Stimulated activated CD8-positive, alpha-beta memory T cell treated with anti-CD3 and anti-CD28 coated beads, Interleukin-2, amount 100 ng/mL, for 1 hour (primary cell): ENCODE measurements at places on chromosomes 7 and 10.

DNA sequence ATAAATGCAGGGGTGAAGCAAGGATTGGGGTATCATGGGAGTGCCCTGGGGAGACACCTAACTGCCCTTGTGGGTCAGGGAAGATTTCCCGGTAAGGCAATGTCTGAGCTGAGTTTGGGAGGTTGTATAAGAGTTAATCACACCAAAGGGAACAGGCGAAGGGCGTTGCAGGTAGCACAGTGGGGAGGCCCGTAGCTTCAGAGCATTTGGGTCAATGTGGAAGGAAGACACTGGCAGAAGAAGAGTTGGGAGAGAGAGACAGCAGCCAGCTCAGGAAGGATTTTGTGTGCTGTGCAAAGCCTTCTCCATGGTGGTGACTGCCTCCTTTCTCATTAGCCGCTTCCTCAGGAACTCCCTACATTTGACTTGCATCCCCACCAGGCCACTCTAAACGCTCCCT, 80.8 kb upstream of the LEP start:
- no peak for DNase-seq

DNA sequence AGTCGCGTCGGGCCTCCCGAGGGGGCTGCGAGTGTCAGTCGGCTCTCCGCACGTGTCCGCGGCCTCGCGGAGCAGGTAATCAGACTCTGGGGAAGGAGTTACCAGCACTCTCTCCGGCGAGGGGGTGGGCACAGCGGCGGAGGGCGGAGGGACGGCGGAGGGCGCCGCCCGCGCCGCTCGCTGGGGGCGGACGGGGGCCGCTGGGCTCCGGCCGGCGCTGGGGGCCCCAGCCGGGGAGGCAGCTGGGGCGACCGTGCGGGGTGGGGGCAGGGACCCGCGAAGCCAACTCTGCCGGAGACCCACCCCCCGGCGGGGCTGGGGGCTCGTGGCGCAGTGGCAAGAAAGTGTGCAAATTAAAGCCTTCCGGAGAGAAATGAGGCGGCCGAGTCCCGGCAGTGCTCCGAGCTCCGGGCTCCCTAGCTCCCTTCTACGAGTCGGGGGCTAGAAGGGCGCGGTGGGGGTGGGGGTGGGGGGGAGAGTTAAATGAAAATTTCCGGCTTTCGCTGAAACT, at the start of gene CDK6:
TSS of gene CDK6 (minus strand) at position 85 of the 511 bp plus-strand sequence. CDS start 3,250 bp downstream, outside the sequence.
- peak; percentile 44 for DNase-seq

- no peak for DNase-seq
These were observed 210.5 kb downstream of the ETV1 start for GRCh38 chr7:13778967-13779366.

- DNase-seq: no peak
These were observed 19.7 kb downstream of the MBL2 start for GRCh38 chr10:52752801-52753445.

DNA sequence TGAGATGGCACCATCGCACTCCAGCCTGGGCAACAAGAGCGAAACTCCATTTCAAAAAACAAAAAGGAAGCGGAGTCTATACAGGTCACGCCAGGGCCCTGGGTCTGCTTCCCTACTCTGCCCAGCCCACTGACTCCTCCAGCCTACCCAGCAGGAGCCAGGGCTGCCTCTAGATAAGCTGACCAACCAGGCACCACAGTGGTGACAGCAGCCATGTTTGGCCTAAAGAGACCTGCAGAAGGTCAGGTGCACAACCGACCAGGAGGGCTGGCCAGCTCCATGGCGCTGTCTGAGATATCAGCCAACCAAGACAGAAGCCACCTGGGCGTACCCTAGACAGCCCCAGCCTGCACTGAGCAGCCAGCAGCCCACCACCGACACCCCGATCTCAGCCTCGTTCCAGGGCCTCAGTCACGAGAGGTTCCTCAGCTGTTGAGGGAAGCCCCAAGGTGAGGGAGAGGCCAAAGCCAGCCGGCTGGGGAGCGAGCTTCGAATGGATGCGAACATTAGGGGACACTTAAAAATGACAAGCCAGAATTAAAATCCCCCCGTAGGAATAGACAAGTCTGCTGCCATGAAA, 24.4 kb upstream of the PWWP2B start:
- no peak for DNase-seq

DNA sequence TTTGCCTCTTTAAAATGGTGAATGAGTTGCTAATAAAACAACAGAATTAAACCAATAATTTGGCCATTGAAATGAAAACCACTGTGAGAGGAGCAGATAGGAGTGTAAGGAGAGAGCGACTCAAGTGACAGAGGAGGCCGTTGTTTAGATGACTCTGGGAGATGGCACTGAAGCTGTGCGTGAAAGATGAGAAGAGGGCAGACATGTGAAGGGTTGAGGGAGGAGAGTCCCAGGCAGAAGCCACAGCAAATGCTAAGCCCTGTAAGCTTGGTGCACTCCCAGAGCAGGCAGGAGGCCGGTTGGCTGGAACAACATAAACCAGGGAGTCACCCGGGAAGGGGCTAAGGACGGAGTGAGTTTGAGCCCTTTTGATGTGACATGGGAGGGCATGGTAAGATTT, 814 bp upstream of the OPALIN start:
- no peak for DNase-seq

GRCh38 chr7:155643804-155644177, 670 bp upstream of the RBM33 start:
- no peak for DNase-seq

DNA sequence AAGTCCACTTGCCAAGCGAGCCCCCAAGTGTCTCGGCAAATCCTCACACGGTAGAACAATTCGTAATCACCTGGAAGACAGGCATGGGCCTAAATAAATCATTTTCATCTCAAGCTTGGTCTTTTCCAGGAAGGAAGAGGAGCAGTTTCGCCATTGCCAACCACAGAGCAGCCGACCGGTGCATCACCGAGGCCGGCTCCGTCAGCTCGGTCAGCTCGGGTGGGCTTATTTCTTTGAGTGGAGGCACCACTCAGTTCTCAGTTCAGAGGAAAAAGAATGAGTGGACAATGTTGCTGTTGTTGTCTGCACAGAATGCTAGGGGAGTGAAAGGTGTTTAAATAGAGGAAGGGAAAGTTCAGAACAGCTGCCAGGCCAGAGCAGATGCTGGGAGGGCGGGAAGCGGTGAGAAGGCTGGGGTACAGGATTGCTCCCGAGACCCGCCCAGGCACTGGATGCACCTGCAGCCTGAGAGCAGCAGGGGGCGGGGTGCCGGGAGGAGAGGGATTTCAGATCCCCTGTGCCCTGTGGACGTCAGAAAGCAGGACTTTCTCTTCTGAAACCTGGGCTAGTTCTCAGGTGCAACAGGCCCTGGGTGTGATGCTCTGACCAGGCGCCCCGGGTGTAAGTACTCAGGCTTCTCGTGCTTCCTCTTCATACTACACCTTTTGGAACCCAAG, 17.7 kb upstream of the IGFBP3 start:
- DNase-seq: no peak

GRCh38 chr7:152402384-152403250, 33.2 kb downstream of the KMT2C start:
- no peak for DNase-seq

GRCh38 chr7:79454361-79454960, 994 bp upstream of the MAGI2 start:
- DNase-seq: no peak

GRCh38 chr10:77433546-77433945, 204.1 kb downstream of the KCNMA1 start:
- DNase-seq: no peak

GRCh38 chr10:79066411-79067240, 2.1 kb upstream of the ZMIZ1 start:
- DNase-seq: no peak

DNA sequence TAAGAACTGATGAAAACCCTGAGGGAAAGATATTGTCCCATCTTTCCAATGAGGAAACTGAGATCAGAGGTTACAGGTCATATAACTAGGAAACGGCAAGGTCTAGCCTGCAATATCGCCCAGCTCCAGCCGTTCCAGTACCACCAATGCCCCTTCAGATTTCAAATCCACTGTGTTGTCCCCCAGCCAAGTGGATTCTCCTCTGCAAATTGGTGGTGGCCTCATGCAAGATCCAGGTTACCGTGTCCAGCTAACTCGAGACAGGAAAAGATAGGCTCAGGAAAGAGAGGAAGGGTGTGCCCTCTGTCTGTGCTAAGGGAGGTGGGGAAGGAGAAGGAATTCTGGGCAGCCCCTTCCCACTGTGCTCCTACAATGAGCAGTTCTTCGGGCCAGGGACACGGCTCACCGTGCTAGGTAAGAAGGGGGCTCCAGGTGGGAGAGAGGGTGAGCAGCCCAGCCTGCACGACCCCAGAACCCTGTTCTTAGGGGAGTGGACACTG, 25.3 kb downstream of the PRSS2 start:
- DNase-seq: no peak

GRCh38 chr7:78523930-78524329, 725.4 kb downstream of the PHTF2 start:
- no peak for DNase-seq

DNA sequence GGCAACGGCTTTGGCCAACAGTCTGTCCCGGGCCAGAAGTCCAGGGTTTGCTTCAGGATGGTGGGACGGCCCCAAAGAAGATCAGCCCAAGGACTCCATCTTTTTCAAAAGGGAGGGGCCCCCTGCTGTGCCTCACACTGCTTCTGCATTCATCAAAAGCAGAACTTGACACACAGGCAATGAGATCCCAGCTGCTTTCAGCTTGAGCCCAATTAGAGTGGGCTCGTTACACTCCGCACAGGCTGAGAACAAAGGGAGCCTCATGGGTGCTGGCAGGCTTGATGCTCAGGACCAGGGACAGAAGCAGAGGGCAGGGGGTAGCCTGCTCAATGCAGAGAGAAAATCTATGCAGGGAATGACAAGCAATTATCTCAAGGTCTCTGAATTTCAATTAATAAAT, 45.5 kb downstream of the VOPP1 start:
- no peak for DNase-seq

- no peak for DNase-seq
These were observed 4.8 kb downstream of the IDE start for GRCh38 chr10:92569071-92569470.

GRCh38 chr10:129334266-129334665, 132.8 kb upstream of the MGMT start:
- DNase-seq: no peak

DNA sequence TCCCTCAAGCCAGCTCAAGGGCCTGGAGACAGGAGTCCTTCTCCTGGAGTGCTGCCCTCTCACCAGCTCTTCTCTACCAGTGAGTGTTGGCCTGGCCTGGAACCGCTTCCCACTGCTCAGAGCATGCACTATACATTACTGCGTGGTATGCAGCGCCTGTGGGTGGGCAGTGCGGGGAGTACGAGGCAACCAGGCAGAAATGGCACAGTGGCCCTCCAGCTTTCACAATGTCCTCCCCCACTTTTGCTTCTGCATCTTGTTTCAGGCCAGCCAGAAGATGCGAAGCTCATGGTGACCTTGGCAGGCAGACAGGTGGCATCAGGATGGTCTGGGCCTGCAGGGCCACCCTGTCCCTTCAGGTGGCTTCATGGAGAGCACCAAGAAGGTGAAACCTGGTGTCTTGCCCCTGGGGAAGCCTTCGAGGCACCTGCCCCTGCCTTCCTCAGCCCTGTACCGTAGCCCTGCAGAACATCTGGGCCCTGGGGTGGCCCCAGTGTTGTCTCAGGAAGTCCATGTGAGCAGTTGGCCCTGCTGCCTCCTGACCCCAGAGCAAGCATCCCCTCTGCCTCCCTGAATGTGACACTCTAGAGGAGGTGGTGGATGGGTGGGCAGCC, 35.8 kb downstream of the RASGEF1A start:
- DNase-seq: no peak

DNA sequence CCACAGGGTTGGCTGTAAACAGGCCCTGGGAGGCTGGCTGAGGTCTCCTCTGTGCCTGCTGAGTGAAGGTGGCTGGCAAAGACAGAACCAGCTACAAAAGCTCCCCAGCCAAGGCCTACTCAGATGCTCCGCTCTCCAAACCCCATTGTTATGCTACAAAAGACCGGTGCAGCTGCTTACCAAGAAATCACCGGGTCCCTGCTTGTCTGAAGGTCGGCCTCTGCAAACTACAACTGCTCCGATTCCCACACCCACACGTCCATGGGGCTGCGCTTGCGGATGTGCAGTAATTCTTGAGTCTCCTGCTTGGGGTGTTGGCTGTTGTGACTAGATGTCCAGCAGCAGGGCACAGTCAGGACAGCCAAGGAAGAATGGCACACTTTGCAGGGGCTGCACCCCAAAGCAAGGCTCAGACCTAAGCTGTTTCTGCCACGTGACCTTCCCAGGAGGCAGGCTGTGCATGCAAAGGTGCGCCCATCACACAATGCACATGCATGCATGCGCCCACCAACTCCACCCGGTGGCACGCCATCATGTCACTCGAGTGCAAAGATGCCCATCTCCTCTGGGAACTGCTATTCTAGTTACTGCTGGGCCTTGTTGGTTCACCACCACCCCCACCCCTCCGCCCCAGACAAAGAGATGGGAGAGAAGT, 97.8 kb downstream of the OAT start:
- no peak for DNase-seq

DNA sequence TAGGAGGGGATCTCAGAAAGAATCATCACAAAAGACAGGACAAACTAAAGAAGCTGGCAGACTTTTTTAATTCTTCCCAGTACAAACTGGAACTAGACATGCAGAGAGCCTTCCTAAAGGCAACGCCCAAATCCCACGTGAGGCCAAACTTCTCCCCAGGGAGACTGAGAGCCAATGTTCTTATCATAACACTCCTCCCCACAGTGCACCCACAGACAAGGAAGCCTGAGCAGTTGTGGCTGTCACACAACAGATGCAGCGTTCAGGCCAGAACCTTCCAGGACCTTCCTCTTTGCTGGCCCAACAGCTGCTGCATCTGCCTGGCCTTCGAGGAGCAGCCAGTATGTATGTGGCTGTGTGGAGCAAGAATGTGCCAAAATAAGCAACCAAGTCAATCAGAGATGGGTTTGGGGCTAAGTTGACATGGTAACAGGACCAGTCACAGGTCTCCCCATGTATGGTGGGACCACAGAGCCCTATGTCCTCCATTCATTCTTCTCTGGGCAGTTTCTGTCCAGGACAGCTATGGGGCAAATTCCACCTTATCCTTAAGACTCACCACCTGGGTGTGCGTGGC, 34.9 kb downstream of the SRPK2 start:
- DNase-seq: no peak

GRCh38 chr7:69213878-69214277, 384.4 kb upstream of the AUTS2 start:
- DNase-seq: no peak

DNA sequence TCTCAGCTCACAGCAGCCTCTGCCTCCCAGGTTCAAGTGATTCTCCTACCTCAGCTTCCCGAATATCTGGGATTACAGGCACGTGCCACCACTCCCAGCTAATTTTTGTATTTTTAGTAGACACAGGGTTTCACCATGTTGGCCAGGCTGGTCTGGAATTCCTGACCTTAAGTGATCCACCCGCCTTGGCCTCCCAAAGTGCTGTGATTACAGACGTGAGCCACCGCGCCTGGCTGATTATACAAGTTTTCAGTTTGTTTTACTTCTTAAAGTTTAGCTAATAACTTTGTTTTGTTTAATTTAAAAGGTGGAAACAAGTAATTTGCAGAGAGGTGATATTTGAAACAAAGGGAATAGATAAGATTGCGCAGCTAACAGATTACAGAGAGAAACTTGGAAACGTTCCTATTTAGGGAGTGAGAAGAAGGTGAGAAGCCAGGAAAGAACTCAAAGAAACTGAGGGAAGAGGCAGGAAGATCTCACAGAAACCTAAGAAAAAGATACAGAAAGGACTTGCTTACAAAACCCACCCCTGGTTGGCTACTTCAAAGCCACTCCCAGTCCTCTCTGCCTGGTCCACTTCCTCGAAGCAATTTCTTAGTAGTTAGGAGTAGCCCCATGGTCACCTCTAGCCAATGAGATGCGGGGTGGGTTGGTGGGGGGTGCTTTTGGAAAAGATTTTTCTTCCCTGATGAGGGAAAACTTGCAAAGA, 15.0 kb upstream of the PDLIM1 start:
- DNase-seq: no peak

GRCh38 chr7:34087892-34088891, 182.9 kb downstream of the BMPER start:
- no peak for DNase-seq
